ENCODE measurements at places on chromosomes 11 and 22. TPM values are rescaled to one million over a fixed set of nuclear protein-coding genes. Genes with fewer than 3 reads are reported as not detected.

DNA sequence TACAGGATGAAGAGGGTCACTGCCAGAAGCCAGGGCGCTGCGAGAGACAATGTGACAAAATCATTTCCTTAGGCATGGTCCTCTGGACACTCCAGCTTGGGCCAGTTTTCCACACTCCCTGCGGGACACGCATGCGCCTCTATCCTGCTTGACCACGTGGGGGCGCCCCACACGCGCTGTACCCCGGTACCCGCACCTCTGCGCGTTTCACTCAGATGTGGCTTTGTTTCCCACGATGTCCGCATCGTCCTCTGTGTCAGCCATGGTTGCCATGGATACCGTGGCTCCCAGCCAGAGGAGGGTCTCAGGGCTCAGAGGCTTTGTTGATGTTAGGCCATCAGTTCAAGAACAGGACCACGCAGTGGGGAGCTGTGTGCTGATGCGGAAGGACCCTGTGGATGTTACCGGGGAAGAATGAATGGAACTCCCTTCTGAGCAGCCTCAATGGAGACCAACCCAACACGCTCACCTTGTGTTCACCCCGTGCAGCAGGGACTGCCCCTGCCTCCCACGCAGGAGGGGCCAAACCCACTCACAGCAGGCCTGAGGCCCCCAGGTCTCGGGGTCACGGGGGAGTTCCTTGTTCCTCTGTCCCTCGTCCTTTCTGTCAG lies 101.1 kb upstream of the SLC22A12 start:
- peak; percentile 71 for DNase-seq

DNA sequence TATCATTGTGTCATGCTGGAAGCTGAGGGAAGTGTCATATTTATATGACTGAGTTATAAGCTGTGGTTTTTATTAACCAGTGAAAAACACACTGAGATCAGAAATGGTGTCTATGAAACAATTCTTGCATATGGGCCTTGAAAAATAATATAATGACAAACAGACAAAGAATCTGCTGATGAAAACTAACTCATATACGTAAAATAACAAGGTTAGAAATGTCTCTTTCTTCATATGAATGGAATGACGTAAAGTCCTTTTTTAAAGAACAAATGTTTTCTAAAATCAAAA lies 48.8 kb upstream of the PHF21B start:
- no peak for DNase-seq

DNA sequence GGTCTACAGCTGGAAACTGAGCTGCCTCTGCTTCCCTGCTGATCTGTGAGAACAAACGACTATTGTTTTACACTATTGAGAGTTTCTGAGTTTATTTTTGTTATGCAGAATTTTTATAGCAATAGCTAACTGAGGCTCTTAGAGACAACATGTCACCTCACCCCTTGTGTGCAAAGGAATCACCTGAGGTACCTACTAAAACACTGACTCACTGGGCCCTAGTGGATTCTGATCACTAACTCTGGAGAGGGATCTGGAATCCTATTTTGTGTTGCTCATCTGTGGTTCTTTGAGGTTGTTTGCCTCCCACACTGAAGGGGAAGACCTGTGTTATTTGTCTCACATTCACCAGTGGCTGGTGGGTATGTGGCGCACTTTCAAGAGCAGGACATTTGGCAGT lies 13.4 kb upstream of the B3GAT1 start:
- no peak for DNase-seq

GRCh38 chr11:13666708-13667107 lies 1.8 kb upstream of the FAR1 start:
- no peak for DNase-seq

The PLAAT5 gene
- total RNA-seq, result 0.44 TPM

GRCh38 chr11:38182126-38182866 lies 1584.3 kb upstream of the RAG2 start:
- DNase-seq, result no peak

The TTC36 gene
- 1.0 TPM for total RNA-seq

GRCh38 chr22:20720692-20721408 lies 53.1 kb upstream of the SERPIND1 start:
- DNase-seq, result no peak

- DNase-seq, result no peak
Measured at GRCh38 chr11:29272019-29272654, 744.7 kb downstream of the KCNA4 start.

- DNase-seq, result no peak
Measured at GRCh38 chr11:83054001-83054400, 17.7 kb downstream of the RAB30 start.

DNA sequence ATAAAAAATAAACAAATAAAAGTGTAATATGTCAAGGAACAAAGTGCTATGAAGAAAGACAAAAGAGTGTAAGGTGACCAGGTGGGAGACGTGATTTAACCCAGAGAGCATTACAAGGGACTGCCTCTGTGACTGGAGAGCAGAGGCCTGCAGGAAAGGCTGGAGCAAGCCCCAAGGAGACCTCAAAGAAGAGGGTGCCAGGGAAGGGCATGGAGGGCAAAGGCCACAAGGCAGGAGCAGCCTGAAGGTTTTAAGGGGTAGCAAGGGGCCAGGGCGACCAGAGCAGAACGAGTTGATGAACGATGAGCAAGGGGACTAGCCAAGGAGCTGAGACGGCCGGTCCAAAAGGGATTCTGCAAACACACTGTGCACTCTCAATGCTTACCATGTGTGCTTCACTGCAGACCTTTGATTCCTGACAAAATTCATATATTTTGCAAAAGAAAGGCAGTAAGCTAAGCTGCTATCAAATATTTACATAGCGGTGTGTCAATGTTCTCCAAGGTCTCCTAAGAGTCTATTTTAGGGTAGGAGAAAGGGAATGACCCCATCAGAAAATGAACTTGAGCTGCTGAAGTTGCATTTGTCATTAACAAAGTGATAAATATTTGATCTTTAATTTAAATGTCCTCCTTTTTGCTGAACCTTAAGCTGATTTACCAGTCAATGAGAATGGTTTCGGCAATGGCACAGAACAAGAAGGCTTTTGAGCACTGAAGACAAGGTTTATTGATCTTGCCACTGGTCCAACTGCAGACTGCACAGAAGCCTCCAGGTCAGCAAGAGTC lies 50.5 kb downstream of the SMCO4 start:
- no peak for DNase-seq

- no peak for DNase-seq
Measured at GRCh38 chr11:79100093-79100910, 340.5 kb downstream of the TENM4 start.

DNA sequence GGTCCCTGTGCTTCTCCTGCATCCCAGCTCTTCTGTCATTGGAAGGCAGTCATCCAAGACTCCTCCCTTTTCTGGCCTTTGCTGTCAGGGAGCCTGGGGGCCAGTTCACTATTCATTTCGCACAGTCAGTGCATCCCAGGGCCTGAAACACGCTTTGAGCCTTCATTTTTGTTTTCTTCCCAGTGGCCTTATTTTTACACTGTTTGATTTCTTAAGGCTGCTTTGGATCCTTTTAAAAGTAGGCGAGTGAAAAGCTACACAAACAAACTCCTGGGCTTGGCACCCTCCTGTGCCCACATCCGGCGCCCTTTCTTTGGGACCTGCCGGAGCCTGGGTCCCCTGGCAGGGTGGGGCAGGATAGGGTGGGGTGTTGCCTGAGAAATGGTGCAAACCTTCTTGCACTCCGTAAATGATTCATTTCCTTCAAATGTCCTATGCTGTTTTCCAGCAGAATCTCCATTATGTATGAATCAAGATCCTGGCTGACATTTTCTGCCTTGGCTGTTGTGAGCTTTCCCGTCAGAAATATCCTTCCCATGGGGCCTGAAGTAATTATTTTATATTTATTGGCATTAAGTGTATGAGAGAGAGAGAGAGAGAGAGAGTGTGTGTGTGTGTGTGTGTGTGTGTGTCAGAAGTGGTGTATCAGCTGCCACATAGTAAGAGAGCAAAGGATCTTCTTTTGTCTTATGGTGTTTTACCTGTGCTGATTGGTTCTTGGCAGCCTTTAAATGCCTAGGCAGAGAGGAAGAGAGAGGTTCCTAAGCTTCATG lies 45.6 kb downstream of the BCR start:
- no peak for DNase-seq

DNA sequence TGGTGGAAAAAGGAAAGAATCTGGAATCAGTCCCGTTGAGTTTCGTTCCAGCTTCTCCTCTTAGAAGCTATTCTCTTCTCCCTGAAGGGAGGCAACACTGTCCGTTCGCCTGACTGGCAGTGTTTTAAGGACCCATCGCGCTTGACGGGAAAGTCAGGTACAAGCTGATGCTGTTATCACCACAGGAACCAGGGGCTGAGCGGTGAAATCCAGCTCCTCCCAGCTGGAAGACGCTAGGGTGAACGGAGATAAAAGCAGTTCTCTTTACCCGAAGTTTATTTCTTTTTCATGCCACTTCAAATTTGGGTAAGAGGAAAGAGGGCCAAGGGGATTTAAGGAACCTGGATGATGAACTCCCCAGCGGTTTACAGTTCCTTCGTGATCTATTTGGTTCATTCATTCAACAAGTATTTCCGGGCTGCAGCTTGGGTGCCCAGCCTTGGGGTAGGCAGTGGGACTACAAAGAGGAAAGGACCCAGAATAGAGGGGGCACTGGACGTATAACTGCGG lies 551 bp upstream of the DEUP1 start:
- DNase-seq, result no peak

- DNase-seq, result no peak
Measured at GRCh38 chr11:79335681-79336080, 105.1 kb downstream of the TENM4 start.

GRCh38 chr11:28834877-28835276 lies 726.7 kb downstream of the METTL15 start:
- no peak for DNase-seq

DNA sequence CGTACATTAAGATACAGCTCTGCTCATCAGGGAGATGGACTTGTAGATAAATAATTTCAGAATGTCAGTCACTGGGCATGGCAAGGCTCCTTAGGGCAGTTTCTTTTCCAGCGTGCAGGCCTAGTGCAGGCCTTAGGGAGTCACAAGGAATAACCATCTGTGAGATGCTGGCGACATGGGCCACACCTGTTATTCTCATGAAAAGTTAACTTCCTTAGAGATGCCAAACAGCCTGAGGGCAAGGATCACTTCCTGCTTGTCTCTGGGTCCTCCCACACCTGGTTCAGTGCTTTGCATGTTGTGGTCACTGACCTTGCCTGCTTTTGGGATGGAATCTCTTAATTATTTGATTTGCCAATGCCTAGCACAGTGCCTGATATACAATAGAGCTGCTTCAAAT lies 70.6 kb downstream of the ST3GAL4 start:
- DNase-seq, result no peak
